T-helper 1 cell (primary cell): ENCODE measurements at places on chromosomes 11 and 22.

GRCh38 chr22:48332438-48333322 lies 1495.0 kb downstream of the BRD1 start:
- no peak for DNase-seq

DNA sequence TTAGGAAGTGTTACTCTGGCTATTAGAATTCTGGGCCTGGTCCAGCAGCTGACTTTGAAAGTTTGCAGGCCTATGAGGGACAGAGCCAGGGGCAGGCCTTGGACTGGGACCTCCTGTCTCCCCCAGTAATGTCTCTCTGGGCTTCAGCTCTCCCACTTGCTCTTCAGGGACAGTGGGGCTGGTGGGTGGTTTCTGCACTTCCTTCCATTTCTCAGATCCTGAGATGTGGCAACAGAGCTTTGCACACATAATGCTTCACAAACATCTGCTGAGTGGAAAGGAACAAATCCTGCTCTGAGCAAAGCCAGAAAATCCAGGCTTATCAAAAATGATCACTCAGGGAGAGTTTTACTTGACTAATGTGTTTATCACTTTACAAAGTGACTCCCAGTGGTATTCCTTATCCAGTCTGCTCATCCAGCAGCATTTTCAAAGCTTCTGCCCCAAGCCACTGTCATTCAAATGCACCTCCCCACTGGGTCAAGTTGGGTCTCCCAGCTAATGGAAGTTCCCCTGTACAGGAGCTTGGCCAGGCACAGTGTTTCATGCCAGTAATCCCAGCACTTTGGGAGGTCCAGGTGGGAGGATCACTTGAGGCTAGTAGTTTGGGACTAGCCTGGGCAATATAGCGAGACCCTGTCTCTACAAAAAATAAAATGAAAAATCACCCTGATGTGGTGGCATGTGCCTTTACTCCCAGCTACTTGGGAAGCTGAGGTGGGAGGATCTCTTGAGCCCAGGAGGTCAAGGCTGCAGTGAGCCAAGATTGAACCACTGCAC lies 13.5 kb upstream of the OSBP2 start:
- no peak for DNase-seq

DNA sequence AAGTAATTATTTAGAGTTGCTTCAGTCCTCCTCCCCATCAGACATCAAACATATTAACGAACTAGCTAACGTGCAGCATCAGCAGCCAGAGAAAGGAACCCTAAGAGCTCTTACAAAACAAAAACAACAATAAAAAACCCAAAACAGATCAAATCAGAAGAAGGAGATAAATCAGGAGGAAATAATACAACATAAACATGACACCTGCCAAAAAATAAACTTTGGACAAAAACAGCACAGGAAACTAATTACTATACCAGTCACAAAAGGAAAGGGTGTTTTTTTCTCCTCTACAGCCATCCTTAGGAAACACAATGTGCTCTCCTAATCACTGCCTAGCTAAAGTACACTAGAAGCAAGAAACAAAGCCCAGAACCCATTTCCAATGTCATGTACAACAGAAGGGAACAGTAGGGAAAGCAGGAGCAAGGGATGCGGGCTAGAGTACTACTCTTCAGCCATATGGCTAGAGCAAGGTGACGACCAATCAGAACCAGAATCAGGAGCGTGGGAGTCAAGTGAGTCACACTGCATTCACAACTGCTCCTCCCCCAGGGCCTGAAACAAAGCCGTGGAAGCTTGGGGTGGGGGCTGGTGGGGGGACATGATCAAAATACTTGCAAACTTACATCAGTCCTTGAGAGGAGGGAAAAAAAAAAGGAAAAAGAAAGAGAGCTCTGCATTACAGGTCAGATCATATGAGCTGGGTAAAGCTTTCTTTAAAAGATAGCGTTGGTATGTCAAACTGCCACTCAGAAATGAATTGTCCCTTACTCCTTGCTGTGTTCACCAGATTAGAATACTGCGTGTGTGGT lies 60.4 kb downstream of the LARGE2 start:
- DNase-seq = no peak

DNA sequence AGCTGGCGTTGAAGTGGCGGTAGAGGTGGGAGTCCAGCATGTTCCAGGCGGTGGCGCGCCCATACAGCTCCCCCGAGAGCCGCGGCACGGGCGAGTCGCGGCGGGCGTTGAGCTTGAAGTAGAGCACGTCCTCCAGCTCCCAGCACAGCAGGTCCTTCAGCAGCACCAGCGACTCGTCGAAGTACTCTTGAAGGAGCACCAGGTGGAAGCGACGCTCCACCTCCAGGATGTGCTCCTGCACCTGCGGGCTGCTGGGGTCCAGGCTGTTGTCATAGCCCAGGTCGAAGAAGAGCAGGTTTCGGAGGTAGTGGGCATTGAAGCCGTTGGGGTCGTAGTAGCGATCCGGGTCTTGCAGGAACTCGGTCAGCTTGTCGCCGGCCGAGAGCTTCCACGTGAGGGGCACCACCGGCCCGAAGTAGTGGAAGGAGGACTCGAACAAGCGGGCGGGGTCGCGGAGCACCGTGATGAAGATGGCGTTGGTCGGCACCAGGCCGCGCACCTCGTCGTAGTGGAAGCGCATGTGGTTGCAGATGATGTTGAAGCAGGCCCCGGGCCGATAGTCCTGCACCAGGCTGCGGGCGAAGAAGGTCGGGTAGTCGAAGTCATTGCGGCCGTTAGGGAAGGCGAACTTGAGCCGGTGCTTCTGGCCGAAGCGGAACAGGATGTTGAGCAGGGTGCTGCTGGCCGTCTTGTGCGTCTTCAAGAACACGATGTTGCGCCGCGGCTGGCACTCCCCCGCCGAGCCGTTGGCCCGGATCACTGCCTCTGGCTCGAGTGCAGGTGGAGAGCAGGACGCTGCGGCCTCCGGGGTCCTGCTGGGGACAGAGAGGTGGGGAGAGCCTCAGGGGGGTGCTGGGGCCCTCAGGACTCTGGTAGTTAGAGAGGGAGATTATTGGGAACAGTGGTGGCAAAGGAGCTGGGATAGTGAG lies 9.0 kb upstream of the SEC14L6 start:
- DNase-seq = no peak

DNA sequence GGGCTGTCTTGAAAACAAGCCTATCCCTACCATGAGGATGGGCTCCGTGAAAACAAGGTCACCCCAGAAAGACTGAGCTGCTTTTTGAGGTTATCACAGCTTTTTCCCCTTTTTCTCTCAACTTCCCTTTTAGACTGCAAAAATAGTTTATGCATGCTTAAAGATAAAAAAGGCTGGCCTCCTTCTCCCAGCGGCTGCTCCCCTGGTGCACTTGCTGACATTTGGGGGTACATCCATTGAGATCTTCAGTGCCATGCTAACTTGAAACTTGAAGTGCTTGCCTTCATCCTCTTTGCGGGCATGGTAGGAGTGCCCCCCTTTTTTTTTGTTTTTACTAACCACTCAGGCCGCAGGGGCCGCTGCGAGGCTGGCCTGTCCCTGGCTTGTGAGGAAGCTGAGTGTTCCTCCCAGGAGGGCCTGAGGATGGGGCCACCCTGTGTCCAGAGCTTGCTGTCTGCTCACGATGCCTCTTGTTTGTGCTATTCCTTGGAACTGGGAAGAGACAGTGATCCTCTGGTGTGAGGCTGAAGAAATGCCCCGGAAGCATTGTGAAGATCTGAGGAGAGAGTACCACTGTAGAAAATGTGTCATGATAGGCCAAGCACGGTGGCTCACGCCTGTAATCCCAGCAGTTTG lies 2.2 kb downstream of the TANGO2 start:
- DNase-seq = no peak

DNA sequence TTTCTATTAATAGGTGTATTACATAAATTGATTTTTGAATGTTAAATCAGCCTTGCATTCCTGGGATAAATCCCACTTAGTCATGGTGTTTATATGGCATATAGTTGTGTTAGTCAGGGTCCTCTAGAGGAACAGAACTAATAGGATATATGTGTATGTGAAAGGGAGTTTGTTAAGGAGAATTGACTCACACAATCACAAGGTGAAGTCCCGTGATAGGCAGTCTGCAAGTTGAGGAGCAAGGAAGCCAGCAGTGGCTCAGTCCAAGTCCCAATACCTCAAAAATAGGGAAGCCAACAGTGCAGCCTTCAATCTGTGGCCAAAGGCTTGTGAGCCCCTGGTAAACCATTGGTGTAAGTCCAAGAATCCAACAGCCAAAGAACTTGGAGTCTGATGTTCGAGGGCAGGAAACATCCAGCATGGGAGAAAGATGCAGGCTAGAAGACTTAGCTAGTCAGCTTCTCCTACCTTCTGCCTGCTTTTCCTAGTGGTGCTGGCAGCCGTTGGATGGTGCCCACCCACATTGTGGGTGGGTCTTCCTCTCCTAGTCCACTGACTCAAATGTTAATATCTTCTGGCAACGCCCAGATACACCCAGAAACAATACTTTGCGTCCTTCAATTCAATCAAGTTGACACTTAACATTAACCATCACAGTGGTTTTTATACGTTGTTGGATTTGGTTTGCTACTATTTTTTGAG lies 12.9 kb downstream of the SFI1 start:
- no peak for DNase-seq

- DNase-seq = no peak
Observed at GRCh38 chr11:94834911-94835593, 66.9 kb downstream of the AMOTL1 start.

DNA sequence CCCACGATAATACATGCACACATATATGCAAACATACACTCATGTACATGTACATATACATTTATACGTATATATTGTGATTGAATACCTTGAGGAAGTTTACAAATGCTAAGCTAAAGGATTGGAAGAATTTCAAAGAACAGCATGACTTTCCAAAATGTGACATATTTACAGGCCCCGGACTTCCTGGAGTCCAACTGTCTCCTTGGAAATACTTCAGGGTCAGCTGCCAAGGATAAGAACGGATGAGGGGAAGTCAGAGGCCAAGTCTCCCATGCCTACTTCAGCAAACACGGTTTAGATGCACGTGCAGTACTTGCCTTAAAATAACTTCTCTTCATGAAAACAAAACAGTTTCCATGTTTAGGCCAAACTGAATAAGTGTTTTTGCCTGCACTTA lies 213.6 kb downstream of the DYNC2H1 start:
- DNase-seq = no peak

- DNase-seq = no peak
Observed at GRCh38 chr11:100682247-100682969, 4.7 kb upstream of the ARHGAP42 start.

GRCh38 chr11:18046116-18046777 lies at the start of gene TPH1:
TSS of gene TPH1 (minus strand) at chr11:18046269. CDS start at chr11:18040762, 5,507 bp downstream.
- no peak for DNase-seq

- DNase-seq = no peak
Observed at GRCh38 chr22:27199354-27199753, 542.0 kb downstream of the MIAT start.
